ENCODE measurements at places on chromosomes 12 and 14. TPM values are rescaled to one million over a fixed set of nuclear protein-coding genes. Genes with fewer than 3 reads are reported as not detected.

Gene ATP5F1B
- 230 TPM for total RNA-seq

GRCh38 chr12:103864710-103865109, 23.7 kb upstream of the NT5DC3 start:
- H3K4me1 ChIP-seq: no peaks in the 10 kb centered on the region
- no peak overlapping the region for H3K4me3 ChIP-seq
- no peak for DNase-seq
- no peak overlapping the region for H3K27ac ChIP-seq
- H3K27me3 ChIP-seq: no peaks in the 10 kb centered on the region
- H3K36me3 ChIP-seq: no peaks in the 10 kb centered on the region

Gene IPO4
- 35.0 TPM for total RNA-seq

Gene CMKLR1
- 0.54 TPM for total RNA-seq

GRCh38 chr14:72543341-72543740, 350.6 kb downstream of the DPF3 start:
- DNase-seq: no peak
- H3K36me3 ChIP-seq: no peaks in the 10 kb centered on the region
- H3K4me3 ChIP-seq: no peak overlapping the region
- peaks cover 79% of the 10 kb centered on the region for H3K4me1 ChIP-seq
- no peak overlapping the region for H3K27ac ChIP-seq

DNA sequence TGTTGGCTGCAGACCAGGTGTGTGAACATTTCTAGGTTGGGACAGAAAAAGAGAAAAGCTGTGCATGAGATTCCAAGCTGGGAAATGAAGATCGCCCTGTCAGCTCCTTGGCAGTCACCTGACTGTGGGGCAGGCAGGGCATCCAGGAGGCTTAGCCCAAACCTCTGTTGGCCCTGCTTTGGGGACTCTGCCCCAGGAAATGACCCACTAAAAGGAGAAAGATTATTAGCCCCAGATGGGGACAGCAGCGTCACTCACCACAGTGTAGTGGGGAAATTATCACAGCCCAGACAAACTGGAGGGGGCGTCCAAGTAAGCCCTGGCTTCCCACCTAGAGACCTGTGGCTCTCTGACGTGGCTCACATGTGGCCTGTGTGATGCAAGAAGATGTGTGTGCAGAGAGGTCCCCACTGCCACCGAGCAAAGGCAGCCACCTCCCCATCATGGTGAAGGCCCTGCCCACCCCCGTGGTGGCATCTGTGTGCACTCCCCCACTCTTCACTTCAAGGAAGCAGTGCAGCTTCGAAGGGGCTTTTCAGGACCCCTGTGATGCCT, 39.1 kb downstream of the DIO3 start:
- H3K4me1 ChIP-seq: peaks cover 23% of the 10 kb centered on the region
- no peaks in the 10 kb centered on the region for H3K36me3 ChIP-seq
- peaks cover 9% of the 10 kb centered on the region for H3K27me3 ChIP-seq
- no peak overlapping the region for H3K27ac ChIP-seq
- H3K4me3 ChIP-seq: no peak overlapping the region

Gene FBLN5
- 0.37 TPM for total RNA-seq

Gene ZC2HC1C
- total RNA-seq: 0.46 TPM

DNA sequence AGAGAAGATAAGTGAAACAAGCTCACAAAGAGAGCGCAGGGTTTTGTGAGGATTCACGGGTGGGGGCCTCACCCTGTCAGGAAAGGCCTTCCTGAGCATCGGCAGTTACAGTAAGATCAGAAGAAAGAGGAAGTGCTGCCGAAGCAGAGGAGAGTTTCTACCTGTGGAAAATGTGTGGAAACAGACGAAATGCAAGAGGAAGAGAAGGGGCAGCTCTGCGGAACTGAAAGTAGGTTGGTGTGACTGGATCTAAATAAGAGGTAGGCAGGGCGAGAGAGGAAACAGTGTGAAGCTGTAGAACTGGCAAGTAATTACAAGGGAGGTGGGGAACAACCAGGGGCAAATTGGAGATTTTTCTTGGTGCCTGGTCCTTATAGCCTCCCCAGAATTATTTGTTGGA, 2.6 kb downstream of the GPR68 start:
- DNase-seq: peak; percentile 87
- H3K27me3 ChIP-seq: no peaks in the 10 kb centered on the region
- peak overlapping the region; percentile 49 for H3K4me3 ChIP-seq
- peak overlapping the region; percentile 44 for H3K27ac ChIP-seq
- H3K4me1 ChIP-seq: peaks cover 63% of the 10 kb centered on the region
